KG1 (cell line): ENCODE measurements at places on chromosomes 12 and 14.
A peak's percentile ranks its signal among the peaks of the same experiment; 100 is the strongest.

DNA sequence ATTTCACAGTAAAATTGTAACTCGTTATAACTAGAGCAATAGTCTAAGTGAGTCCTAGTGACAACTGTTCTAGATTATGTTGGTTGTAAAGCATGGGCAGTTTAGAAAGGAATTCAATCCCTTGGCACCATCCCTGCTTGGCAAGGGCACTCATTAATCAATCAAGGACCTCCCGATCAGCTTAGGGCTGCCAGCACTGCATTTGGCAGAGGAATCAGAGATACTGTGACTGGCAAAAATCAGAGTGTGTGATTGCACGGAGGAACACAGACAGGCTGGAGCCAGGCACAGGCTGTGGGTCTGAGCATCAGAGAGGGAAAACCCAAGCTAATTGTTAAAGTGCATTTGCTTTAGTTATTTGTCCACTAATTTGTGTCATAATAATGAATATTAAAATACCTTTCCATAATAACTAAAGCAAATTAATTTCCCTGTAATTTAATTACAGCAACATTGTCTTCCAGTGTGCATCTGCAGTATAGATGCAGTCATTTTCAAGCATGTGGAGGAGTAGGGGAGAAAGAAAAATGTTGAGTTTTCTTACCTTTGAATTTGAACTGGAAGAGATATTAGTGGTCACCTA lies 3.2 kb upstream of the EGLN3 start:
- no peak for DNase-seq

DNA sequence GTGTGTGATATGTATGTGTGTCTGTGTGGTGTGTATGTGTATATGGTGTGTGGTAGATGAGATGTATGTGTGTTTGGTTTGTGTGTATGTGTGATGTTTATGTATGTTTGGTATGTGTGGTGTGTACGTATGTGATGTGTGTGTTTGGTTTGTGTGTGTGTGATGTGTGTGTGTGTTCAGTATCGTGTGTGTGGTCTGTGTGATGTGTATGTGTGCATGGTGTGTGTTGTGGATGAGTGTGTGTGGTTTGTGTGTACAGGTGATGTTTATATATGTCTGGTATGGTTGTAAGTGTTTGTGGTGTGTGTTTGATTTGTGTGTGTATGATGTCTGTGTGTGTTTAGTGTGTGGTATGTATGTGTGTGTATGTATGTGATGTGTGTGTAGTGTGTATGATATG lies 199.4 kb downstream of the SUDS3 start:
- DNase-seq, result no peak

DNA sequence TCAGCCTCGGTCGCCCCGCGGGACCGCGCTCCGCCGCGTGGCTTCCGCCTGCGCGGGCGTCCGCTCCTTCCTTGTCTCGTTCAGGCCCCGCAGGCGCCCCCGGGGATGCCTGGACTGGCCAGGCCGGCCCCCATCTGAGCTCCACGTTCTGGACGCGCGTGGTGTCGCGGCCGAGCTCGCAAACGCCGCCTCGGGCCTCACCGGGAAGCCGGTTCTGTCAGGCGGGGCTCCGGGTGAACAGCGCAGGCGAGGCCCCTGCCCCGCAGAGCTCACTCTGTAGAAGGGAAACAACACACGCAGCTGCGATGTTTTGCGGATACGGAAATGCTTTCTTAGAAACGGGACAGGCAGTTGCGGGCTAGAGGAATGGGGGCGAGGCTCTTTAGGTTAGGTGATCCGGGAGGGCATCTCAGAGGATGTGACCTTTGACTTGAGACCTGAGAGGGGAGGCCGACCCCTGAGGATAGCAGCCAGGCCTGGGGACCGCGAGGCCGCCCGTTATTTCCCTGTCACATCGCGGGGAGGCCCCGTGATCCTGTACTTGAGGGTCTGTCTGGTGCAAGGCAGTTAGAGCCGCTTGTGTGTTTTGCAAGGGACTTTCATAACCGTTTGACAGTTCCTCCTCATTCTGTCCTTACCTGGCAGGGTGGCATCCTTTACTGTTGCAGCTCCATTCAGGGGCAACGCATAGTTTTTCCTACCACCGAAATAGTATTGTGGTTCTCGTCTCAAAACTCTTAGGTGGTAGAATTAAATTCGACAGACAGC lies 584 bp downstream of the VRK1 start:
- DNase-seq, result peak; percentile 14

DNA sequence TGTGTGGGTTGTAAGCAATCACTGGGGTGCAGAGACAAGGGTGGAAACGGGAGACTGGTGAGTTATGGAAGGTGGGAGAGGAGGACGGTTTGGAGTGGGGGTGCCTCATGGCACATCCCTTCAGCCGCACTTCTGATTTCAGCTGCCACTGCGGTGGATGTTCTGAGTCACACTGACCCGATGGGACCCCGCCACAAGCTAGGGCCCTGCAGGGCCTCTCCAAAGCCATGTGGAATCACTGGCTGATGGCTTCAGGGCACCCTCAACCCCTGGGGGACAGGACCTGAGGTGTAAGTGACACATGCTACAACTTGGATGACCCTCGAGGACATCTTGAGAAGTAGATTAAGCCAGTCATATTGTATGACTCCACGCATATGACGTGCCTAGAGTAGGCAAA lies 53.7 kb downstream of the GPR68 start:
- no peak for DNase-seq

DNA sequence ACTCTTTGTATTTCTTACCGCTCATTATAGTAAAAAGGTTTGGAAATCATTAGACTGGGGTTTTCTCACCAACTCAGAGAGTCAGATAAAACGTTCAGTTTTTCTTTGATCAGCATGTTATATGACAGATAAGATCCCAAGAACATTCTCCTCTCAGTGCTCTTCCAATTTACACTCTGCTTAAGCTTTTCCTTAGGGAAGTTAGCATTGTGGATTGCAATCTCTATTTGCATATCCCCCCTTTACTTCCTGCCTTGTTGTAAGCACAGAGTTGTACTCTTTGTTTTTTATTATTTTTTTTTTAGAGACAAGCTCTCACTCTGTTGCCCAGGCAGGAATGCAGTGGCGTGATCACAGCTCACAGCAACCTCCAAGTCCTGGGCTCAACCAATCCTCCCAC lies 11.4 kb upstream of the CFAP54 start:
- DNase-seq, result no peak

DNA sequence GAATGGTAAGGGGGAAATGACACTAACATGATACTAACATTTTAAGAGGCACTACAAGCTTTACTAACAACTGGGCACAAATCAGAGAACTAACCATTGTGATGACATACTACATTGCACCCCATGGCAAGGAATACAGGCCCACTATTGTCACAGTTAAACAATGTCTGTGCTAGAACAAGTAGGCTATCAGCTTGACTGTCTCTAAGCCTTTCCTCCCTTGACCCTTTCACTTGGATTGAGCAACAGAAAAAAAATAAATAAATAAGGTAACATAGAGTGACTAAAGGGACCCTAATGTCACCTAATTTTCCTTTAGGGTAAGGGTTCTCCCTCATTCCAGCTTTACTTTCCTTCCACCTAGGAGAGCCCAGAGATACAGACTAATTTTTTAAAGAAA lies 4.4 kb downstream of the SLC38A2 start:
- DNase-seq, result no peak

GRCh38 chr12:3833670-3834310 lies 39.4 kb downstream of the PARP11 start:
- DNase-seq, result no peak

- DNase-seq, result no peak
Measured at GRCh38 chr12:78118486-78118885, 287.8 kb downstream of the NAV3 start.

GRCh38 chr14:41362139-41362538 lies 244.5 kb upstream of the LRFN5 start:
- no peak for DNase-seq

DNA sequence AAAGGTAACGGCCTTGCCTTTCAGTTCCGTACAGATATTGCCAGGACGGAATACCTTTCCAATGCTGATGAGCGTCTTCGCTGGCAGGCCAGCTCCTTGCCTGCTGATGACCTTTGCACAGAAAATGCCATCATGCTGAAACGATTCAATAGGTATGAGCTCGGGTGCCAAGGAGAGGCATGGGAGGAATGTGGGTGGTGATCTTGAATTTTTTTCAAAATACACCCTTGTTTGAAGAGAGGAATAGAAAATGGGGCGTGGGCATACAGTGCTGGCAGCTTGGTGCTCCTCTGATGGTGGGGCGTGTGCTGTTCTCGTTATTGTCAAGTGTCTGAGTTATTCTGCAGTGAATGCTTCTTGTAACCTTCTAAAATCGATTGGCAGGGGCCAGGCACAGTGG lies 52.5 kb downstream of the HSP90AA1 start:
- no peak for DNase-seq

DNA sequence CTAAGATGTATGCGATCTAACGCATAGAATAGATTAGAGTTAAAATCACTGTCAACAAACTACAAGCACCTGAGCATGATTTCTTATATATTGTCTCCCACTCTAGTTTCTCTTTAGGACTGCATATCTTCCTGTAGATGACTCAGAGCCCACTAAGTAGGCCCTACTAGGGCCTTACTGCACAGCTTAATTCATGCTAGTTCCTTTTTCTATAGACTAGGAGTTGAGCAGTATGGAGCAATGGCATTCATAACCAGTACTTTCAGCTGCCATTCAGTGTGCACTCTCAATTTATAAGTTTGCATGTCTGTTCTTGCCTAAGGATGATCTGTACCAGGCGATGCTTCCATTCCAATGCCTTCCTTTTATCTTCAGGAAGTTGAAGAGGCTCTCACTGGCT lies 103.5 kb downstream of the METTL25 start:
- DNase-seq, result no peak
